T-cell (primary cell): ENCODE measurements at places on chromosomes 13 and 19. TPM values are rescaled to one million over a fixed set of nuclear protein-coding genes. Genes with fewer than 3 reads are reported as not detected.

CEACAM20 gene
- not detected for total RNA-seq

ZNF582 gene
- 1.6 TPM for total RNA-seq

MISP3 gene
- total RNA-seq, result 2.0 TPM

ZNF835 gene
- total RNA-seq, result 11.7 TPM

CILP2 gene
- total RNA-seq, result 0.47 TPM

SIGLEC12 gene
- not detected for total RNA-seq

CABP5 gene
- not detected for total RNA-seq

MBD3L2 gene
- not detected for total RNA-seq

LSM4 gene
- total RNA-seq, result 58.5 TPM

PIBF1 gene
- total RNA-seq, result 36.5 TPM

GPR12 gene
- not detected for total RNA-seq

DMKN gene
- total RNA-seq, result 2.2 TPM

TGFBR3L gene
- 0.89 TPM for total RNA-seq

SLC7A9 gene
- 0.28 TPM for total RNA-seq

F10 gene
- not detected for total RNA-seq

OR7A5 gene
- total RNA-seq, result not detected

LHB gene
- not detected for total RNA-seq

ZNF112 gene
- not detected for total RNA-seq

GIPC1 gene
- total RNA-seq, result 43.7 TPM

ZNF8 gene
- total RNA-seq, result 8.6 TPM

ZNF541 gene
- 1.1 TPM for total RNA-seq

ZNF284 gene
- 4.9 TPM for total RNA-seq

COL4A2 gene
- 0.72 TPM for total RNA-seq

GFY gene
- not detected for total RNA-seq

LRFN3 gene
- 15.3 TPM for total RNA-seq

CXCL17 gene
- not detected for total RNA-seq

ZNF749 gene
- total RNA-seq, result 21.3 TPM

ENOX1 gene
- not detected for total RNA-seq

BEST2 gene
- 0.16 TPM for total RNA-seq

WDR88 gene
- not detected for total RNA-seq

CEBPA gene
- 1.6 TPM for total RNA-seq

ERICH4 gene
- total RNA-seq, result 0.29 TPM

RASAL3 gene
- 284 TPM for total RNA-seq

OVOL3 gene
- not detected for total RNA-seq

IPO5 gene
- 75.7 TPM for total RNA-seq

STXBP2 gene
- total RNA-seq, result 229 TPM

UBE2M gene
- total RNA-seq, result 35.6 TPM
